ENCODE measurements at places on chromosomes 13 and 19.

- DNase-seq: no peak
These were observed 432 bp downstream of the ZNF611 start for GRCh38 chr19:52734331-52734892.

DNA sequence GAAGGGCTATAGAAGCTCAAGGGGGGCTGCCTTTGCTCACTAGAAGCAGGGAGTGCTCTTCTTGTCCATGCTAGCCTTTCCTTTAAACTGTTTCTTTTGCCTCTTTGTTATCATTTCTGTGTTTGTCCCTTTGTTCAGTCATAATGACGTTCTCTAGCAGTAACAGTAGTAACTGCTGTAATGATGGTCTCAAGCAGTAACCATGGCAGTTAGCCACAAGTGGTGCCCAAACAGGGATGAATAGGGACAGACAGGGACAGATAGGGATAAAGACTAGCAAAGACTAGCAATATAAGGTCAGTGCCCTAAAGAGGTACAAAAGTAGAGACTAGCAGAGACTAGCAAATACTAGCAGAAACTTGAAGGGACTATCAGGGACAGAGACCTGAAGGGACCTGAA, 869.0 kb upstream of the PRR20A start:
- DNase-seq: no peak

GRCh38 chr13:30375265-30375835, 46.9 kb upstream of the UBE2L5 start:
- no peak for DNase-seq

DNA sequence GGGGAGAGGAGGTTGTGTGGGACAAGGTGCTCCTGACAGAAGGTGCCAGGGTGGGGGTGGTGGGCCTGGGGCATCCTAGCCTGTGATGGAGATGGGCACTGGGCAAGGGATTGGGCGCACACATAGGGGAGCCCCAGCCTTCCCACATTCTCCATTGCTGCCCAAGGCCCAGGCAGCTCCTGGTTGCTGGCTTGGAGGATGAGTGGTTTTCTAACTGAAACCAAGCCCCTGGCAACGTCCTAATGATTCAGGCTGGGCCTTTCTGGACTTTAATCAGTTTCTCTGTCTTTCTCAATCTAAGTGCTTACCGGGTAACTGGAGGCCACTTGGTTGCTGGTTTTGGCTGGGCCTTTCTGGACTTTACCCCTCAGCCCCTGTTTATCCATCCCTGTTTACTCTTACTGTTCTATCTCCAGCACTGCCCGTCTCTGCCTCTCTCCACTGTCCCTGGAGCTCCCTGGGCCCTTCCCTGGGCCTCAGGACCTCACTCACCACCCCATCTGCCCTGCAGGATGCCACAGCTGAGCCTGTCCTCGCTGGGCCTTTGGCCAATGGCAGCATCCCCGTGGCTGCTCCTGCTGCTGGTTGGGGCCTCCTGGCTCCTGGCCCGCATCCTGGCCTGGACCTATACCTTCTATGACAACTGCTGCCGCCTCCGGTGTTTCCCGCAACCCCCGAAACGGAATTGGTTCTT, 354 bp downstream of the CYP4F3 start:
- DNase-seq: no peak

DNA sequence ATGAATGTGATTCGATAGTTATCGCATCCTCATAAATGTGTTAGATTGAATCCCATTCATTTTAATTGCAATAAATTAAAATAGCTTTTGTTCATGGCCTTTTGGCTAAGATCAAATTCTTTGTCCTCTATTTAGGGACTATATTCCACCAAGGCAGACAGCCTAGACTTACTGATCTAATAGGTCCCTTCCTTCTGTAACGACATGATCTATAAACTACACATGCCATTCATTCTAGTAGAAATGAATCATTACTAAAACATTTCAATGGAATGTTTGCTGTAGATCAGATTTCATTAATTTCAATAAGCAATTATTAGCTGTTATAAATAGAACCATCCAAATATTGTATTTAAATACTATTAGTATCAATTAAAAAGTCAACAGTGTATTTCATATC, 526.6 kb upstream of the KLHL1 start:
- no peak for DNase-seq

- DNase-seq: no peak
These were observed 97.5 kb upstream of the FBXL3 start for GRCh38 chr13:77124423-77124822.

DNA sequence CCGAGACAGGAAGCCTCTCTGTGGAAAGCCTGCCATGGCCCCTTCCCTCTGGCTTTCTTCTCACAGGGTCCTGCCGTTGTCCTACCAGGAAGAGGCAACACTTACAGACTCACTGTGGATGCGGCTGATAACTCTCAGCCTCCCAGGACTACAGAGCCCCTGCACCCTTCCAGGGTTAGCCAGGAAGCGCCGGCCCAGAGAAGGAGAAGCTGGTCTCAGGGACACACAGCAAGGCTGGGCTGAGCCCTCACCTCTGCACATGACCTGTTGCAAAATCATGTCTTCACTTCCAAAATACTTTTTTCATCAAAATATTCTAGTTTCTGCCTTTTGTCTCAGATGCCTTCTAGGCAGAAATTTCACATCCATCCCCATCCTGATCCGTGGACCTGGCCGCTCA, 1.9 kb downstream of the CEACAM20 start:
- no peak for DNase-seq

GRCh38 chr13:57631596-57632275, at the start of gene PCDH17:
PCDH17 (plus strand) TSS chr13:57631744; CDS start chr13:57632547, 803 bp downstream.
- peak; percentile 4 for DNase-seq

- DNase-seq: no peak
These were observed 196.8 kb downstream of the RAP2A start for GRCh38 chr13:97630725-97631124.

- no peak for DNase-seq
These were observed 12.5 kb downstream of the PBX4 start for GRCh38 chr19:19606021-19606420.

- no peak for DNase-seq
These were observed 1.8 kb downstream of the PRKACA start for GRCh38 chr19:14115756-14116155.

DNA sequence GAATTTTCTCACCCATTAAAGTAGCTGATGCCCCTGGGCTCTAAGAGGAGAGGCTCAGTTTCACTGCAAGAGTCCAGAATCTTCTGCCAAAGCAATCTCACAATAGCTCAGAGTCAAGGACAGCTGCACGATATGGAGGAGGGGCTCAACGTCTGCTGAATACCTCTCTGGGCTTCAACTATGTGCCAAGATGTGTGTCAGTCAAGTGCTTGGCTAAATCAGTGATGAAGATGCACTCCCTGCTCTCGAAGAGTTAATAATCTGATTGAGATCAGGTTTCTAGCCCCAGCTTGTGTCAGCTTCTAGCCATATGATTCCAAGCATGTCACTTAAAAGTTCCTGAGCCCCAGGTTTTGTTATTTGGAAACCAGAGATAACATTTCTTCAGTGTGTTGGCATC, 46.8 kb downstream of the KLF12 start:
- DNase-seq: no peak
